Activated naive CD4-positive, alpha-beta T cell treated with anti-CD3 and anti-CD28 coated beads for 36 hours (primary cell): ENCODE measurements at places on chromosomes 3 and 15. TPM values are rescaled to one million over a fixed set of nuclear protein-coding genes. Genes with fewer than 3 reads are reported as not detected.

CIP2A gene
- total RNA-seq = 34.7 TPM

HIGD1A gene
- total RNA-seq = 57.1 TPM

ACTC1 gene
- not detected for total RNA-seq

FOXB1 gene
- not detected for total RNA-seq

BRPF1 gene
- total RNA-seq = 19.4 TPM

AQP9 gene
- total RNA-seq = not detected
